H1 (cell line): ENCODE measurements at places on chromosomes 5 and 9. TPM values are rescaled to one million over a fixed set of nuclear protein-coding genes. Genes with fewer than 3 reads are reported as not detected.

DNA sequence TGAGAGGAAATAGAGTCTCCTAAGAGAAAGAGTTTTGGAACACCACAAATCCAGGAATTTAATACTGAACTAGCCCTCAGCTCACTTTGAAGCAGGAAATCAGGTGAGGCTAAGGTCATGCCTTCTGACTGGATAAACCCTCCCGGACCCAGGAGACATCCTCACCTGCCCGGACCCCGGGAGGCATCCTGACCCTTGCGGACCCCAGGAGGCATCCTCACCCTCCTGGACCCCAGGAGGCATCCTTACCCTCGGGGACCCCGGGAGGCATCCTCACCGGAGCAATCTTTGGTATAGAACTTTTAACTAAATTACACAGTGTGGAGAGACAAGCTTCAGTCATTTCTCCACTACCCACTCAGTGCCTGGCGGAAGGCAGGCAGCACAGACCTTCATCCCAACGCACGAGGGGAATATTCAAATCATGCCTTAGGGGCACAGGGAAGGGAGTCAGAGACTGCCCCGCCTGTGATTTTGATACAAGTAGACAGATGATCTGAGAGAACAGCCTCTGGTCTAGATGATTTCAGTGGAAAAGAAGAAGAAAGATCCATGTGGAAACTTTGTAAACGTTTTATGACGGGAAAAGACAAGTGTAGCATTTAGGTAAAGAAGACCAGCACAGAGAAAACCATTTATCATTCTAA, 21.3 kb downstream of the STXBP1 start:
- H3K36me3 ChIP-seq = no peaks in the 10 kb centered on the region
- no peak overlapping the region for H3K4me3 ChIP-seq
- H3K27ac ChIP-seq = no peak overlapping the region
- H3K27me3 ChIP-seq = no peaks in the 10 kb centered on the region
- no peak for DNase-seq

DNA sequence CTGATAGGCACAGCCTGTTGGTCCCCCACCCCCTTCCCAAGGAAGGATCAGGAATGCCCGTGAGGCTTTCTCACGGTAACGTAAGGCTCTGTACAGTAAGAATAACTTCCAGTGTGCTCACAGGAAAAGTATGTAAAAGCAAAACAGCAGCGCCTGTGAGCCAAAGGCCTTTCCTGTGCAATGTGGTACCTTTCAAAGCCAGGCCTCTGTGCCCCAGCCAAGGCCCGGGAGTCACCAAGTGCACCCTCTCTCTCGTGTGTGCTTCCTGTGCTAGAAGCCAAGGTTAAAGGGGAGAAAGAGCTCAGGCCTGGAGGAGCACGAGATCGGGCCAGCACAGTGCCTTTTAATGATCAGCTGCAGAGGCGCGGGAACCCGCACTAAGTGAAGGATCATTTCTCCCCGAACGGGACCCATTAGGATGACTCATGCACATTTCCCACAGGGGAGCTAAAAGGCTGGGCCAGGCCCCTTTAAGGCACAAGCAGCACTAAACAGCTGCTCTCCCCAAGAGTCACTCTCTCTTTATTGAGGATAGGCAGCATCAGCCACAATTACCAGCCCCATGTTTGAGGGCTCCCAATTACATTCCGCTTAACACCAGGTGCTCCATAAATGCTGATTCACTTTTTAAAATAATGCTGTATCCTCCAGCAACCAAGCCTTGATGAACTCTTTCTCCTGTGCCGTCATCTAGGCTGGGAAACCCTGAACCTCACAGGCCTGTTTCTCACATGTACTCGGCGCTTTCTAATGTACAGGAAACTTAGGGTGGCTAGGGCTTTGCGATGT, 42.8 kb downstream of the SHB start:
- H3K27me3 ChIP-seq = no peaks in the 10 kb centered on the region
- peaks cover 43% of the 10 kb centered on the region for H3K4me1 ChIP-seq
- H3K36me3 ChIP-seq = no peaks in the 10 kb centered on the region
- H3K27ac ChIP-seq = no peak overlapping the region
- no peak overlapping the region for H3K4me3 ChIP-seq
- DNase-seq = no peak

DNA sequence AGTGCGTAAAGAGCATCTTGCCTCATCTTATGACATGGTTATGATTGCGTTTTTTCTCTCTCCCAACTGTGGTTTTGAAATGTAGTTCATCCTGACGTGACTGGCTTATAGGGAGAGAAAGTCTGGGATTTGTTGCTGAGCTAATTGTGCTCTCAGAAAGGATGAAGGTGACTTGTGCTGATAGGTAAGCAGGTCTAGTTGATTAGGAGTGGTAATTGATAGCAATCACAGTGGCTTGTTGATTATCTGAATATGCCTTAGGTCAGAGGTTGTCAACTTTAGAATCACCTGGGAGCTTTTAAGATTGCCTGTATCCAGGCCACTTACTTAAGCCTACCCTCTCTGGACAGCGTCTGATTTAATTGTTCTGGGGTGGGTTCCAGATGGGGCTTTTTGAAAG, 117.8 kb downstream of the TLE4 start:
- no peak overlapping the region for H3K27ac ChIP-seq
- DNase-seq = no peak
- no peak overlapping the region for H3K4me3 ChIP-seq
- H3K27me3 ChIP-seq = no peaks in the 10 kb centered on the region
- H3K4me1 ChIP-seq = peaks cover 19% of the 10 kb centered on the region

- no peak overlapping the region for H3K27ac ChIP-seq
- no peaks in the 10 kb centered on the region for H3K27me3 ChIP-seq
- DNase-seq = no peak
These were observed 14.1 kb upstream of the SPARC start for GRCh38 chr5:151700820-151701219.

MARCOL gene
- not detected in 2 replicates for total RNA-seq

GRCh38 chr9:17476401-17476800, 102.5 kb upstream of the SH3GL2 start:
- no peaks in the 10 kb centered on the region for H3K4me1 ChIP-seq
- DNase-seq = no peak
- no peak overlapping the region for H3K4me3 ChIP-seq

STKLD1 gene
- not detected in 2 replicates for total RNA-seq

GRCh38 chr9:91800473-91801030, 149.5 kb downstream of the ROR2 start:
- H3K4me3 ChIP-seq = no peak overlapping the region
- no peaks in the 10 kb centered on the region for H3K4me1 ChIP-seq

- no peaks in the 10 kb centered on the region for H3K4me1 ChIP-seq
- peaks cover 53% of the 10 kb centered on the region for H3K36me3 ChIP-seq
- no peaks in the 10 kb centered on the region for H3K27me3 ChIP-seq
- no peak overlapping the region for H3K27ac ChIP-seq
- no peak overlapping the region for H3K4me3 ChIP-seq
- no peak for DNase-seq
These were observed 23.7 kb downstream of the DCAF12 start for GRCh38 chr9:34102796-34103195.

DNA sequence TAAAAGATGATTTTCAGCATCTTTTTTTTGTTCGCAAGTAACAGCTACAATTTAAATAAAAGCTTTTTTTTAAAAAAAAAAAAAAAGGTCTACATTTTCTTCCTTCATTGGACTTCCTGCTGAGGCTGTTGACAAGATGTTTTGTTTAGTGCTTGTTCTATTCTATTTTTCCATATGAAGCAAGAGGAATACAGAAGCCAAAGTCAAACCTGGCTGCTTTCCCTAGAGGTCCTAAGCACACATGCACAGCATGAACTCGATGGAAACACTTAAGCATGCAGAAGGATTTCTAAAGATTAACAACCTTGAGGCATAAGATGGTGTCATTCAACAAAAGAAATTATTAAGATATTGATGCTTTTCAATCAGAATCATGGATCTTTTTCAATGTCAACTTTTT, 105.1 kb downstream of the ADCY2 start:
- no peak for DNase-seq
- H3K4me3 ChIP-seq = no peak overlapping the region
- no peaks in the 10 kb centered on the region for H3K27me3 ChIP-seq
- no peaks in the 10 kb centered on the region; the same call in 1 of the 2 replicates for H3K4me1 ChIP-seq
- no peaks in the 10 kb centered on the region; the same call in 1 of the 2 replicates for H3K36me3 ChIP-seq

DNA sequence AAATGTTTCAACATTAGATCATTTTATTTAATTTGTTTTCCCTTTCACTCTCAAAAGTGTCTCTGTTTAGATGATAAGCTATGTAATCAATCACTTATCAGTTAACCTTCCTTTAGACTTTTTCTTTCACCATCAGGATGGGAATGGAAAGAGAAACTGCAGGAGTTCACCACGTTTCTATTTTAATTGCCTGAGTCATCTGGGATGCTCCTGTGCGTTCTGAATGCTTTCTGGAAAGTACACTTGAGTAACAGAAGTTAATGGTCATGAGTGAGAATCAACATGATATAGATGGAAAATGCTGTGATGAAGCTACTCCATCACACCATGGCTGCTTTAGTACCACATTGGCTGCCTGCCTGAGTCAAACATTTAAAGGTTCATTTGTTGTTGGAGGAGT, 783.3 kb upstream of the CDH9 start:
- no peak overlapping the region for H3K27ac ChIP-seq
- DNase-seq = no peak
- no peaks in the 10 kb centered on the region for H3K4me1 ChIP-seq
- no peak overlapping the region for H3K4me3 ChIP-seq
- no peaks in the 10 kb centered on the region for H3K27me3 ChIP-seq

RABGAP1 gene
- total RNA-seq = 33.3 and 38.3 TPM in 2 replicates

DNA sequence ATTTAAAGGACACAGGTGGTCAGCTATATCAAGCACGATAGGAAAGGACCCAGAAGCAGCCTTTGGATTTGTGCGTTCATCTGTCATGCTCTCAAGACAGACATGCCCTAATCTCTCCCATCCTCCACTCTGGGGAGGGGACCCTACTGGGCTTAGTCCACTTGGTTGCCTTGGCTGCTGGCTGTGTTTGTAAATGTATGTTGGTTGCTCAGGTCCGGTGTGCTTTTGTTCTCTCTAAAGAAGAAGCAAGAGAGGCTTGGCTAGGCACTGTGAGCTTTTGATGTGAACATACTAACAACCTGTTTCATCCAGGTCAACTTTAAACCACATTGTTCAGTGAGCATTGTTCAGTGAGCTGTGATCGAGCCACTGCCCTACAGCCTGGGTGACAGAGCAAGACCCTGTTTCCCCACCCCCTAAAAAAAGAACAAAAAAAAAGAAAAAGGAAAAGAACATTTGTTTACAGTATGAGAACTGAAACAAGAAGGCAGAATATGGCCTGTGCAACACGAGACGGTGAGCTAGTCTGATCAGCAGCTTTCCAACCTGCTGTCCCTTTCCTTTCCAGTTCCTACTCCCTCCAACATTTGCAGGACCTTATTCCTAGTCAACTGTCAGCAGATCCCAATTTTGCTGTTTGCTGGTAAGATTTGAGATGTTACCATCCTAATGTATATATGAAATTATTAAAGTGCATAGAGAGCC, 228.3 kb downstream of the ARHGAP26 start:
- no peak overlapping the region for H3K27ac ChIP-seq
- H3K4me1 ChIP-seq = no peaks in the 10 kb centered on the region
- DNase-seq = no peak
- H3K27me3 ChIP-seq = peaks cover 2% of the 10 kb centered on the region

GRCh38 chr5:139676406-139676805, 28.3 kb downstream of the CXXC5 start:
- H3K27me3 ChIP-seq = no peaks in the 10 kb centered on the region
- no peak overlapping the region for H3K4me3 ChIP-seq
- H3K27ac ChIP-seq = no peak overlapping the region
- DNase-seq = no peak
- peaks cover 22% of the 10 kb centered on the region for H3K4me1 ChIP-seq

DNA sequence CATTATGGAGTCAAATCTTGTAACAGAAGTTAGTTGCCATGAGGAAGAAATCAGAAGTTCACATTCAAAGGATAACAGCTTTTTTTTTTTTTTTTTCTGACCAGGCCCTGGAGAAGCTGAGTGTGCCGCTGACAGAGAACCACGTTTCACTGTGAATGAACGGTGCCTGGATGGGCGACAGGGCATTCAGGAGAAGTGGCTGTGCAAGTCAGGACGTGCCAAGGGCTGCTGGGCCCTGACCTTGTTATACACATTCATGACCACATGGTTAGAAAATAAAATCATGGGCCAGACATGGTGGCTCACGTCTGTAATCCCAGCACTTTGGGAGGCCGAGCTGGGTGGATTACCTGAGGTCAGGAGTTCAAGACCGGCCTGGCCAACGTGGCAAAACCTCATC, 91.6 kb downstream of the ANKH start:
- H3K36me3 ChIP-seq = no peaks in the 10 kb centered on the region
- no peak overlapping the region for H3K27ac ChIP-seq
- DNase-seq = no peak
- H3K4me3 ChIP-seq = no peak overlapping the region

DNA sequence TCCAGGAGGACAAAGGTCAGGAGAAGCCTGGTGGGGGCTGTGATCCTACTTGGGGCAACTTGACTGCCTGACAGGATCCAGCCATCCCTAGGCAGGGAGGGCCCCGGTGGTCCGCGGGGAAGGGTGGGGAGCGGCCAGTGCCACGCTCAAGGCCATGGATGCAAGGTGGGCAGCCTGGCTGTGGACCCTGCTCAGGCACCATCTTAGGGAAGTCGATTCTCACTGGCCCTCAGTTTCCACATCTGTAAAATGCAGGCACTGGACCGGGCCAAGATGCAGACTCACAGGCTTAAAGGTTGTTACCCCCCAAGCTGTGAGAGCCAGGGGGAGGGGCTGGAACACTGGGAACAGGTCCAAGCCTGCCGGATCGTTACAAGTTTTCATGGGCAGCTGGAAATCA, 8.7 kb upstream of the DOLPP1 start:
- H3K4me3 ChIP-seq = no peak overlapping the region
- no peak for DNase-seq
- H3K4me1 ChIP-seq = peaks cover 19% of the 10 kb centered on the region
- H3K36me3 ChIP-seq = no peaks in the 10 kb centered on the region; the same call in 1 of the 2 replicates

GRCh38 chr9:70060883-70061507, 17.3 kb downstream of the MAMDC2 start:
- no peak for DNase-seq
- 0 out of 2 replicates have a peak, but pooled peaks cover 10% of the 10 kb centered on the region for H3K4me1 ChIP-seq
- no peaks in the 10 kb centered on the region for H3K27me3 ChIP-seq
- H3K36me3 ChIP-seq = no peaks in the 10 kb centered on the region; the same call in 1 of the 2 replicates

DNA sequence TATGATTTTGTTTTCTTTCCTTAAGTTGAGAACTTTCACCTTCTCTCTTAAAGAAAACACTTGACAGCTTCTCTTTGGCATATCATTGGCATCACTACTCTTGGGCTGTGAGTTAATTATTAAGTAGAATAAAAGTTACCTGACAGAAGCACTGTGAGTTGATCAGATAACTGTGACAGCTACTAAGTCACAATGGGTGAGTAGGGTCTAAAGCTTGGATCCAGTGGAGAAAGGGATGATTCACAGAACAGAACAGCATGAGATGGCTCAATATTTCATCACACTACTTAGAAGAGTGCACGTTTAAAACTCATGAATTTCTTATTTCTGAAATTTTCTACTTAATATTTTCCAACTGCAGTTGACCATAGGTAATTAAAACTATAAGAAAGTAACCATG, 268.5 kb upstream of the NMUR2 start:
- no peak for DNase-seq
- no peaks in the 10 kb centered on the region for H3K36me3 ChIP-seq
- no peak overlapping the region for H3K27ac ChIP-seq
- H3K27me3 ChIP-seq = no peaks in the 10 kb centered on the region
- H3K4me3 ChIP-seq = no peak overlapping the region
